ENCODE measurements at places on chromosomes 11 and 22.

GRCh38 chr22:31155422-31155821 is 4.6 kb upstream of the RNF185 start:
- DNase-seq = no peak

DNA sequence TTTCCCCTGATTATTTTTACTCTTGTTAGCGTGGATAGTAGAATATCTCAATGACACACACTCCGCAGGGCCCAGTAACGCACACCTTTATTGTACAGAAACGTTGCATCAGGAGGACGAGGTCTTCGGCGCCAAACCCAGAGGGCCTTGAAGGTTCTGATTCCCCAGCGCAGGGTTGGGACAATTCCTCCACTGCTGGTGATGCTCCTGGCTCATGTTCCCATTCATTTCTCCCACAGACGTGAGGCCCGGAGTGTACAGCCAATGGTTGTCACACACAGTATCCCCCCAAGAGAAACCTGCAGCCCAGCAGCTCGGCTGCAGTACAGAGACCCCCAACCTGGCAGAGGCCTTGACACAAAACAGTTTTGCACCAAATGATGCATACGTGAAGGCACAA is 6.1 kb upstream of the ANO1 start:
- no peak for DNase-seq

GRCh38 chr11:19320827-19321226 is 80.1 kb upstream of the E2F8 start:
- no peak for DNase-seq

- DNase-seq = no peak
These were observed 11.4 kb downstream of the FEN1 start for GRCh38 chr11:61803889-61804647.

DNA sequence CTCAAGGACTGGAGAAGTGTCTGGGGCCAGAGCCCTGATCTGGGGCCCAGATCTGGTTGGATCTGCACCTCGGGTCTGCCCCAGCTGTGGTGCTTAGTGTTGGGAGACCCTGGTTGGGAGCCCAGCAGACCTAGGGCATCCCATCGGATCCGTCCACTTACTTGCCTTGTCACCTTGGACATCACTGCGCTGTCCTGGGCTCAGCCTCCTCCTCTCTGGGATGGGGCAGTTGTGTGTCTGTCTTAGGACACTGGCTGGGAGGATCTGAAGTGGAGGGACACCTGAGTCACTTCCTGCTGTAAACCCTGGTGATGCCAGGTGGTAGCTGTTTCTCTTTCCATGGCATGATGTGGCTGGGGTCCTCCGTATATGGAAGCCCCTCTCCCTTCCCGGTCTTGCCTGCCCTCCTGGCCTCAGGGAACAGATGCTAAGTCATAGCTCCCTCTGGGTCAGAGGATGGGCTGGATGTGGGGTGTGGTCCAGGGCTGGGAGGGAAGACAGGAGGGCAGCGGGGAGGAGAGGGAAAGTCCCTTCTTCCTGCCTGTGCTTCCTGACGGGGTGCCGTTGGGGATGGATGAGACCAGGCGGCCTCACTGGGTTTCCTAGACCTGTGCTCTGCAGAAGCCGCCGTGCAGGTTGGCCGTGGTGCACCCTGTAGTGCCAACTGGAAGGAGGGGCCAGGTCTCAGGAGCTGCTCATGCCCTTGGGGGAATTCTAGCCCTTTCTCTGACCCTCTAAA is 12.1 kb upstream of the OMP start:
- no peak for DNase-seq

DNA sequence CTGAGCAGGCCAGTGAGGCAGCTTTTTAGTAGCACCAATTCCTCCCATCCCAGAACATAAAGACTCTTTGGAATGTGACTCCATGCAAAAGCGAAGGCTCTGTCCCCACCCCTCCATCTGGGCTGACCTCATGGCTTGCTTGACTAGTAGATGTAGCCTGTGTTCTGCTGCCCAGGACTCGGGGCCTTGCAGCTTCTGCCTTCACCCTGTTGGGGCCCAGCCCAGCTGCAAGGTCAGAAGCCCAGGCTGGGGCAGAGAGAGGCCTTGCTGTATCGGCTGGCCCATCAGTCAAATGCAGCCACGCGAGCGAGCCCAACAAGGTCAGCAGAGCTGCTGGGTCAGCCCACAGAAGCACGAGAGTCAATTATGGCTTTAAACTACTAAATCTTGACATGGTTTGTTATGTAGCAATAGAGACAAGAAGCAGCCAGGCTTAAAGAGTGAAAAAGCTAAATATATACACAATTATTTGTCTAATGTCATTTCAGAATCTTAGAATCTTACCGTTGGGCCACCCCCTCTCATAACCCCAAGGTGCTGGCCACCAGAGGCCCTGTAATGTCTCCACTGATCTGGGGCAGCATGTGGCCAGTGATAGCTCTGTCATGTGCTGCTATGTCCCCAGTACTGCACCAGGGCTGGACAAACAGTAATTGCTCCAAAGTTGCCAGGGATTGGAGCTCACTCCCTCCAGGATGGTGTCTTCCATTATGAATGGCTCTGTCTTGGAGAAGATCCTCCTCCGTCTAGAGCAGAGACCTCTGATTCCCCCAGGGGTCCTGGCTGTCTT is 10.4 kb upstream of the WNT11 start:
- no peak for DNase-seq

DNA sequence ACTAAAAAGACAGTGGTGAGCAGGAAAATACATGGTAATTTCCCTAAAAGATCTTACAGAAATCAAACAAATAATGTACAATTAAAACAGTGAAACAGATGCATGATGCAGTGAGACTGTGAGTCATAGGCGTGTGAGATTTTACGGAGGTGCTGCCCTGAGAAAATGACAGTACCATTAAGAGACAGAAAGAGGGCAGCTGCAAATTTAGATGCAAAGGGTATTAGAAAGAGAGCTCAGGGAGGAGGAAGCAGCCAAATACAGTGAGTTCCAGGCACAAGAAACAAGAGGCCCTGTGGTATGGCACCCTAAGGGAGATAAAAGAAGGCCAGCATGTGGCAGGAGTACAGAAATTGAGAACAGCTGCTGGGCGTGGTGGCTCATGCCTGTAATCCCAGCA is 88.5 kb upstream of the FIBIN start:
- no peak for DNase-seq
